ENCODE measurements at places on chromosomes 7 and 10.
A peak's percentile ranks its signal among the peaks of the same experiment; 100 is the strongest.

GRCh38 chr7:65992526-65992925 is 10.5 kb upstream of the GUSB start:
- H3K4me3 ChIP-seq = no peak overlapping the region
- H3K4me1 ChIP-seq = no peaks in the 10 kb centered on the region
- H3K27ac ChIP-seq = no peak overlapping the region
- no peaks in the 10 kb centered on the region for H3K36me3 ChIP-seq

DNA sequence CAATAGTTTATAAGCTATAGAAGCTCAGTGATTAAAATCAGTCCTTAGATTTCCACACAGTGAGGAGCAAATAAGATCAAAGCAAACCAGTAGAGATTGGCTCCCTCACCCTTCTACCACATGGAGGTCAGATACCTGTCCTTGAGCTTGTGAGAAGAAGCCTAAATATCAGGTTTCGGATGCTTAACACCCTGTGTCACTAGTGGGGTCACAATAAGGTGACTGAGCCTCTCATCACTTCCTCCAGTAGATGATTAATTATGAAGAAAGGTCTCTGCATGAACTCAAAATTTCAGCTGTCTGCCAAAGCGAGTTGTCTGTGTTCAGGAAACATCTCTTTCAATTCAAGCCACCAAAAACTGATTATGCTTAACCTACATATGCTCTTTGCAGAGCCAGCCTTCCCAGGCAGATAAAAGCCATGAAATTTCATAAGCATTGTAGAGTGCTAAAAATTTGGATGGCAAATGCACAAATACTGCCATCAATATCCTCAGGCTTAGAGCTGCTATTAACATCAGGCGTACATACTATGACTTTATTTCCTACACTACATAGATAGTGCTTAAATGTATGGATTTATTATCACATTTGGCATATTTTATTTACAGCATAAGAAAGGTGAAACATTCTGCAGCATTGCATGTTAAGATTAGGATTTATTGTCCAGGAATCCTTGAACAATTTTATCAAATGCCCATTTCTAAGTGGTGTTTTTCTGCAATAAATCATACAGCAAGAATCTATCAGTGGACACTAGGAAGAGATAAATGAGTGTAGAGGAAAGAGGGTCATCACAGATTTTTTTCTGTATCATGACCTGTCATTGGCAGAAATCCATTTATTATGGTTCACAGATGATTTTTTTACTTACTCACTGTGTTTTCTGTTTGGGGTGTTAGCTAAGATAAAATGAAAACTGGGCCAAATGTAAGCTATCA is 285.1 kb upstream of the SP8 start:
- H3K36me3 ChIP-seq = no peaks in the 10 kb centered on the region
- H3K27ac ChIP-seq = no peak overlapping the region
- H3K4me3 ChIP-seq = no peak overlapping the region
- no peaks in the 10 kb centered on the region for H3K27me3 ChIP-seq

DNA sequence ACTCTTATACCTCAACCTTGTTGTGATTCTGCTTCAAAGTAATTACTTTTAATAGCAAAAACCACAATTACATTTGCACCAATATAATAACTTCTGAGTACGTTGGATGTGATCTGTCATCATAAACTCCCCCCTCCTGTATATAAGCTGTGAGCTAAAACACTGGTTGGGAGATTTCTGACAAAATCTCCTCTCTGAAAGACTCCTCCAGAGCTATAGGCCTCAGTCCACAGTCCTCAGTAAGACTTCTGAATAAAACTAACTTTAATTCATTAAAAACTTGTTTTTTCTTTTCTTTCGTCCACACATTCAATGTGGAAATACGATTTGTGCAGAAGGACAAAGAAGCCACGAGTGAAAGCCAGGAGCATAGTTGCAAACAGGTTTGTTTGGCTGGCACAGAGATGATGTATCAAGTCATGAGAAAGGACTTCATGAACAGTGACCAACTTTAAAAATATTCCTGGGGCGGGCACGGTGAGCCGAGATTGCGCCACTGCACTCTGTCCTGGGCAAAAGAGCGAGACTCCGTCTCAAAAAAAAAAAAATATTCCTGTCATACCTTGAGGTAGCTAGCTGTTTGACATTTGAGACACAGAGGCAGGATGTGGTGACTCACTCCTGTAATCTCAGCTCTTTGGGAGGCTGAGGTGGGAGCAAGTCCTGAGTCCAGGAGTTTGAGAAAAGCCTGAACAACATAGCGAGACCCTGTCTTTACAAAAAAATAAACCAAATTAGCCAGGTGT is 91.1 kb upstream of the ARHGAP21 start:
- no peak for DNase-seq
- H3K27ac ChIP-seq = no peak overlapping the region
- no peaks in the 10 kb centered on the region for H3K36me3 ChIP-seq

DNA sequence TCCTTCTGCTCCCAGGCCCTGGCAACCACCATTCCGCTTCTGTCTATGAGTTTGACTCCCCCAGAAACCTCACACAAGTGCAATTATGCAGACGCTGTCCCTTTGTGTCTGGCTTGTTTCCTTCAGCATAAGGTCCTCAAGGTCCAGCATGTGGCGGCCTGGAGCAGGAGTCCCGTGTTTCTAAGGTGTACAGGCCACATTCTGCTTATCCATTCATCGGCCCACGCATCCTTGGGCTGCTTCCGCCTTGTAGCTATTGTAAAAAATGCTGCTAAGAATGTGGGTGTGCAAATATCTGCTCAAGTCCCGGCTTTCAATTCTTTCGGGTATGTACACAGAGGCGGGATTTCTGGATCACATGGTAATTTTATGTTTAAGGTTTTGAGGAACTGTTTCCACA is 38.2 kb downstream of the ESYT2 start:
- H3K4me1 ChIP-seq = no peaks in the 10 kb centered on the region
- no peak overlapping the region for H3K4me3 ChIP-seq
- DNase-seq = no peak
- H3K36me3 ChIP-seq = peaks cover 85% of the 10 kb centered on the region
- no peaks in the 10 kb centered on the region for H3K27me3 ChIP-seq
- no peak overlapping the region for H3K27ac ChIP-seq

- no peaks in the 10 kb centered on the region for H3K36me3 ChIP-seq
- no peaks in the 10 kb centered on the region for H3K4me1 ChIP-seq
- no peak overlapping the region for H3K27ac ChIP-seq
Measured at GRCh38 chr7:88185650-88186049, 34.2 kb downstream of the SRI start.

DNA sequence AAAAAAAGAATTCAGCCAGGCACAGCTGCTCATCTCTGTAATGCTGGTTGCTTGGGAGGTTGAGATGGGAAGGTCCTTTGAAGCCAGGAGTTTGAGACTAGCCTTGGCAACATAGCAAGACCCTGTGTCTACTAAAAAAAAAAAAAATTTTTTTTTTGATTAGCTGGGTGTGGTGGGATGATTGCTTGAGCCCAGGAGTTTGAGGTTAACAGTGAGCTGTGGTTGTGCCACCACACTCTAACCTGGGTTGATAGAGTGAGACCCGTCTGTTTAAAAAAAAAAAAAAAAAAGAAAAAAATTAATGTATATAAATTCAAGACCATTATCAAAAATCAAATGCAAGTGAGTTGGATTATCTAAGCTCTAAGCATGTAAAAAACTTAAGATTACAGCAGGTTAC is 5.7 kb downstream of the WAC start:
- no peak overlapping the region for H3K4me3 ChIP-seq
- no peak for DNase-seq
- no peaks in the 10 kb centered on the region for H3K27me3 ChIP-seq
- H3K4me1 ChIP-seq = peaks cover 31% of the 10 kb centered on the region
- peaks cover 90% of the 10 kb centered on the region for H3K36me3 ChIP-seq

GRCh38 chr10:125092564-125093031 is 67.8 kb downstream of the CTBP2 start:
- peak overlapping the region; percentile 0 for H3K27ac ChIP-seq
- peaks cover 50% of the 10 kb centered on the region for H3K4me1 ChIP-seq
- DNase-seq = peak; percentile 35
- peaks cover 9% of the 10 kb centered on the region for H3K36me3 ChIP-seq
- H3K27me3 ChIP-seq = no peaks in the 10 kb centered on the region

DNA sequence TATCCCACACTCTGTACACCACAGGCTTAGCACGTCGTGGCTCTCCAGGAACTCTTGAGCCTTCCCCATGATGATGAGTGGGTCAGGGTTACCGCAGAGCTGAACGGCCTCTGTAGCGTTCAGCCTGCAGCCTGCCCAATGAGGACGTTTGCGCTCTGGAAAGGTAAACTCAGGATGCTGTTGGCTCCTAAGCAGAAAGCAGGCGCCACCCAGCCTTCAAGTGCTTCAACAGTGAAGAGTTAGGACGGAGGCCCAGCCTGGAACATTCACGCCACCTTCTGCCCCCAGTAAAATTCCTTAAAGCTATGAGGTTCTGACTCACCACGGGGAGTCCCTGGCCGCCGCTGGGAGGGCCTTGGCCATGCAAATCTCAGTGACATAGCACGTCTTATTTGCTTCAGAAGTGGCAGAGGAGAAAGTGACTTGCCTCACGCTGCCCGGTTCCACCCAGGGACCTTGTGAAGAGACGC is 161.5 kb upstream of the SH2B2 start:
- DNase-seq = peak; percentile 90
- H3K27ac ChIP-seq = peak overlapping the region; percentile 44
- H3K4me1 ChIP-seq = peaks cover 22% of the 10 kb centered on the region
- H3K36me3 ChIP-seq = peaks cover 3% of the 10 kb centered on the region

- no peak for DNase-seq
- H3K4me3 ChIP-seq = no peak overlapping the region
- no peak overlapping the region for H3K27ac ChIP-seq
- no peaks in the 10 kb centered on the region for H3K36me3 ChIP-seq
Measured at GRCh38 chr7:139153832-139154231, 44.3 kb upstream of the ZC3HAV1 start.

DNA sequence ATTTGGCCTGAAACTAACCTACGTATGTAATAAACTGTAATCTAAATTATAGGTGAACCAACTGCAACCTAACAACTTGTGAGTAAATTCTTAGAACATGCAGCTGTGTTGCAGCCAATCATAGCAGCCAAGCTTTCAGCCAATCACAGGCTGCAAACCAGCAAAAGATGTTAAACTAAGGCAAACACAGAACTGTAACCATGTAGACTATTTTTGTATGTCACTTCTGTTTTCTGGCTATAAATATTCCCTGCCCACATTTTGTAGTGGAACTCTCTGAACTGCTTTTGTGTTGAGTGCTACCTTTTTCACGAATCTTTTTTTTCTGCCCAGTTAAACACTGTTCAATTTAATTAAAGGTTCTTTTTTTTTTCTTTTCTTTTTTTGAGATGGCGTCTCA is 28.2 kb upstream of the ZPBP start:
- H3K4me3 ChIP-seq = no peak overlapping the region
- H3K36me3 ChIP-seq = no peaks in the 10 kb centered on the region
- H3K4me1 ChIP-seq = no peaks in the 10 kb centered on the region
- H3K27me3 ChIP-seq = no peaks in the 10 kb centered on the region

GRCh38 chr7:31370609-31371008 is 30.1 kb upstream of the NEUROD6 start:
- no peaks in the 10 kb centered on the region for H3K4me1 ChIP-seq
- H3K27ac ChIP-seq = no peak overlapping the region
- no peaks in the 10 kb centered on the region for H3K27me3 ChIP-seq
- H3K4me3 ChIP-seq = no peak overlapping the region
- no peak for DNase-seq

DNA sequence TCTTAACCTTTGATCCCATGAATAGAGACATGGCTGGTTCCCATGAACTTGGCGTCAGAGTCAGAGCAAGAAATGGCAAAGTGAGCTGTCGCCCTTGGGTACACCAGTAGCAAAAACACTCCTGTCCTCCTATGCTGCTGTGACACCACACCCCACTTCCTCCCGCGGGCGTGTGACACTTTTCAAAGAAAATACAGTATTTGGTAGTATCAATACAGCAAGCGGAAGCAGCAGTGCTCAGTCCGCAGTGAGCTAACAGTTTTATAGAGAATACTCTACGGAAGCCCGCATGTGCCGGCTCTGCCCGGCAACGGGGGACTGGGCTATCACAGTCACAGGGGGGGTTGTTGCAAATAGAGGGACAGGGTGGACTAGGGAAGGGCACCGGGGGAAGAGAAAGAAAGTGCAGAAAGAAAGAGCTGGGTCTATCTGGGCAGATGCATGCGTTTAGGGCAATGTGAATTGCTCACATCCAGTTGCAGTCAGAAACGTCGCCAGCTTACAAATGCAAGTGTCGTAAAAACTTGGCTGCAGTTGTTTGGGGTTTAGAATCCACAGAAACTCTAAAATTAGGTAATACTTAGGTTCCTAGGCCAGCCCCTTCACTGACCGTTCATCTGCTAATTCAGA is 49.8 kb downstream of the PRKCQ start:
- DNase-seq = no peak
- H3K27me3 ChIP-seq = no peaks in the 10 kb centered on the region
- H3K27ac ChIP-seq = no peak overlapping the region
- no peaks in the 10 kb centered on the region for H3K4me1 ChIP-seq
- no peak overlapping the region for H3K4me3 ChIP-seq

DNA sequence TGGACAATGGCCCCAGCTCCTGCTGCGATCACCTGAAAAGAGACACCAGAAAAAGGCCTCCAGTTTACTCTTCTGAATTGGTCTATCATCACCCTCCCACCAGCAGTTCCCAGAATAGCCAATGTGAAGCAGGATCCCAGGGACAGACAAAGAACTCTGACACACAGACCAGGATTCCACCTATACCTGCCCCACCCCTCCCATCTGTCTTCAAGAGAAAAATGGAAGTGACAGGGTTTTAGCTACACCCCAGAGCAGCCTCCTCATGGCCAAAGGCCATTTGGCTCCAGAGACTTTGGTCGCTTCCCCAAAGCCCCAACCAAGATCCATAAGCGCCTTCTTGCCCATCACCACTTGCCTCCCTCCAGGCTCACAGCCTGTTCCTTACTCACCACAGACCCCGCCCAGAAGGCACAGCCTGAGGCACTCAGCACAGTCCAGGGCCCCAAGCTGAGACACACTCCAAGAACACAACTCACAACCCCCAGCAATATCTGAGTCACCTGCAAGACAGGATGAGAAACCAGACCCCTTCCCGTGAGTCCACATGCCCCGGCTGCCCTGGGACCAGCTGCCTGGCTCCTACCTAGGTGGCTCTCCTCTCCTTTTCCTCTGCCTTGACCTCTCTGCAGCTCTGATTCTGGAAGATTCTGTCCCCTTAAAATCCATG is 6.5 kb downstream of the TMEM176B start:
- H3K36me3 ChIP-seq = peaks cover 25% of the 10 kb centered on the region
- no peak for DNase-seq
- H3K27me3 ChIP-seq = no peaks in the 10 kb centered on the region
- H3K27ac ChIP-seq = no peak overlapping the region
- no peak overlapping the region for H3K4me3 ChIP-seq

- peaks cover 25% of the 10 kb centered on the region for H3K27me3 ChIP-seq
- no peak overlapping the region for H3K27ac ChIP-seq
- H3K4me3 ChIP-seq = no peak overlapping the region
- no peaks in the 10 kb centered on the region for H3K36me3 ChIP-seq
- H3K4me1 ChIP-seq = no peaks in the 10 kb centered on the region
Measured at GRCh38 chr10:1607466-1607865, 129.9 kb downstream of the ADARB2 start.

- no peaks in the 10 kb centered on the region for H3K4me1 ChIP-seq
- DNase-seq = no peak
- H3K27me3 ChIP-seq = no peaks in the 10 kb centered on the region
- no peaks in the 10 kb centered on the region for H3K36me3 ChIP-seq
Measured at GRCh38 chr7:112537822-112538387, 57.1 kb downstream of the LSMEM1 start.

Measured in lower lobe of right lung (tissue), 2 donors.